ENCODE measurements at places on chromosomes 1 and 21. TPM values are rescaled to one million over a fixed set of nuclear protein-coding genes. Genes with fewer than 3 reads are reported as not detected.

The TRIM58 gene
- total RNA-seq = not detected

GRCh38 chr21:44934797-44935532 lies 4.9 kb upstream of the SLX9 start:
- DNase-seq = no peak

GRCh38 chr1:199522338-199522737 lies 505.2 kb upstream of the NR5A2 start:
- no peak for DNase-seq

DNA sequence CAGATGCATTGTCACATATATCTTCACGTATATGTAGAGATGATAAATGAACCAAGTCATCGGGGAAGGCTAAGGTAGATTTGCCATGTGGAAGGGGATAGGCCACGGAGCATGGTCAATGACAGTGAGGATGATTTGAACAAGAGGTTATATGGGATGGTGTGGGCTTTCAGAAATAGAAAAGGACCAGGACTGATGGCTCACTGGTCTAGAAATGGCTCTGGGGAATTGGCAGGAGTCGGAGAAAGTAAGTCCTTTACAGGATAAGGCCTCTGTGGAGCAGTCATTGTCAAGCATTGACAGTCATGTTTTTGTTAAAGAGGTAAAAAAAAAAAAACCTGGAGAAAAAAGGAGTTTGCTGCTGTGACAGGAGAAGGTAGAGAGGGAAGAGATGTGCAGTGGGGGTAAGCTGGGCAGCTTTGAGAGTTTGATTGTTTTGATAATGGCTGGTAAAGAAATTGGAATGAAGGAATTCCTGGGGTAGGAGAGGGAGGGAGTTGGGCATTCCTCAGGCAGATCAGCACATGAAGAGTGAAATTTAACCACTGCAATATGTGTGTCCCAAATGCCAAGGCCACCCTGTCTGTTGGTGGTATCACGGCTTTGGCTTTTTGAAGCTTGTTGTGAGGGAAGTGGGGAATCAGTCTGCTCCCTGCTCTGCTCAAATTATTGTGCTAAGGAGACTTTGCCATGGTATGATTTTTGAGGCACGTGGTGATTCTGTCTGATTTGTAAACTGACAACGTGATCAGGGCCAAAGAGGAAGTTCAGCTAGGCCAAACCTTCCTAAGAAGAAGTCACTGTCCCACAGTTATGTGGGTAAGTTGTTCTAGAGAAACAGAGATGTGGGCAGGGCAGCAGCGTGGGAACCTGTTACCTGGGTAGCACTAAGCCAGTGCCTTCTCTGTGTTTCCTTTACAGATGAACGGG lies 26.0 kb downstream of the MACF1 start:
- peak; percentile 44 for DNase-seq

DNA sequence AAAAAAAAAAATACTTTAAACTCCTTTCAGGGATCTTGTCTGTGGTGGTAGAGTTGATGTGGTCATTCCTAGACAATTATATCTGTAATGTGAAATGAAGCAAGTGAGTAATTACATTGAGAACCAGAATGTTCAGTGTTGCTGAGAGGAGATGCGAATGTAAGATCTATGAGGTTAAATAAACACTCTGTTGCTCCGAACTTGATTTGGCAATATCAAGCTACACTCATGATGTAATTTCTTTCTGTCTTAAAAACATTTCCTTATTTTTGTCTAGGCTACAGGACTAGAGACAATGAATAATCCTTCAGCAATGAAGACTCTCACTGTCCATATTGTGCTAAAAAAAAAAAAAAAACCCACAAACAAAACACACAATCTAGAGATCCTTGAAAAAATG lies 63.1 kb upstream of the IGSF5 start:
- DNase-seq = no peak

The KCNJ9 gene
- not detected for total RNA-seq

- no peak for DNase-seq
These were observed 34.8 kb upstream of the DSCAM start for GRCh38 chr21:40881767-40882166.

The DDAH1 gene
- total RNA-seq = not detected

GRCh38 chr21:34302521-34302920 lies 61.3 kb upstream of the KCNE2 start:
- no peak for DNase-seq
